ENCODE measurements at places on chromosomes 1 and 21. TPM values are rescaled to one million over a fixed set of nuclear protein-coding genes. Genes with fewer than 3 reads are reported as not detected.

DNA sequence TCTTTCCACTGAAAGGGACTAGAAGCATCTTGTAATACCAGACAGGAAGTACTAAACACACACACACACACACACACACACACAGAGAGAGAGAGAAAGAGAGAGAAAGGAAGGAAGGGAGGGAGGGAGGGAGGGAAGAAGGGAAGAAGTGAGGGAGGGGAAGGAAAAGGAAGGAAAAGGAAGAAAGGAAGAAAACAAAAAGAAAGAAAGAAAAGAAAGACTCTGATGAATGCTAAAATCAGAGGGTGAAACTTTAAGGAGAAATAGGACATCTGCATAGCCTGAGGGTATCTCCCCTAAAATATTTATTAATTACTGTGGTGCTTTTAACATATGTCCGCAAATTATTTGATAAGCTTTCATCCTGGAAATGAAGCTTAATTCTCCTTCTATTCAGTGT is 10.6 kb downstream of the TRIT1 start:
- DNase-seq = no peak

GRCh38 chr21:44938772-44939531 is 877 bp upstream of the SLX9 start:
- DNase-seq = no peak

DNA sequence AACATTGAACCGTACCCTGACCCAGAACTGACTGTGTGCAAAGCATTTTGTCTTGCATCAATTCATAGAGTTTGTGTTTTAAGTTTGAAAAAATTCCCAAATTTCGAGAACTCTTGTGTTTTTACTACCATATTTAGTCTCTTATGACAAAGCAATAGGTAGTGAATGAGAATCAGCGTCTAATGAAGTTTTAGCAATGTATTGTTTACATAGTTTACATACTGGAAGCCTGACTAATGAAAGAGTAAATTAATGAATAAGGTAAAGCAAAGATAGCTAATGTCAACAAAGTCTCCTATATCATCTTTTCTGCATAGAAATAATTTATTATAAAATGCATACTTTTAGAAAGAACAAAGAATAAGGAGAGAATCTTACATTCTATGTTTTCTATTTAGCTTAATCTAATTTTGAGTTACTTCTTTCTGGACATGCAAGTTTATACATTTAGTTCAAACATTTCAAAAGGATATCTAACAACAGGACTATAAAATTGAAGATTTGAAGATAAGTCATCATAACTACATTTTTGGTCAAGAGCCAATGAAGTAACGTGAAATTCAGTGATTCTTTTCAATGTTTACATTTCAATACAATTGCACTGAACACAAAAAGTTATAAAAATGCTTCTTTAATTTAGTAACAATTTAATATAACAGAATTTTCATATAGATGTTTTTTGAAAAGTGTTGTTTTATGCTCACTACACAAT is 1943.7 kb downstream of the NCAM2 start:
- no peak for DNase-seq

- DNase-seq = no peak
Measured at GRCh38 chr1:12387641-12388040, 157.8 kb downstream of the VPS13D start.

- no peak for DNase-seq
Measured at GRCh38 chr21:27565364-27565763, 598.5 kb upstream of the ADAMTS5 start.

DNA sequence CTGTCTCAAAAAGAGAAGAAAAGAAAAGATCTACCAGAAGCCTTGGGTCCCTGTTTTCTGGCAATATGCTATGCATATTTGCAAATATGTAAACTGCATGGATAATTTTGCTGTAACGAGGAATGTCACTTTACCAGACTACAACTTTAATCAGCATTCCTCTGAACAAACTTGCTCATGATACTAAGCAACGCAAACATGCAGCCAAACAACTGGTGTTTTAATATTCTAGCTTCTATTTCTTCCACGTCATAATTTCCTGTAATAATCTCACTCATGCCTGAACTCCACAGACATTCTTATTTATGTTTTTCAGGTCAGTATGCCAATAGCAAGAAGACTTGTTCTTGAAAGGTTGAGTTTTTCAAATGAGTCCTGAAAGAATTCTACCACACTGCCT is 114.1 kb downstream of the SIM2 start:
- DNase-seq = no peak

DNA sequence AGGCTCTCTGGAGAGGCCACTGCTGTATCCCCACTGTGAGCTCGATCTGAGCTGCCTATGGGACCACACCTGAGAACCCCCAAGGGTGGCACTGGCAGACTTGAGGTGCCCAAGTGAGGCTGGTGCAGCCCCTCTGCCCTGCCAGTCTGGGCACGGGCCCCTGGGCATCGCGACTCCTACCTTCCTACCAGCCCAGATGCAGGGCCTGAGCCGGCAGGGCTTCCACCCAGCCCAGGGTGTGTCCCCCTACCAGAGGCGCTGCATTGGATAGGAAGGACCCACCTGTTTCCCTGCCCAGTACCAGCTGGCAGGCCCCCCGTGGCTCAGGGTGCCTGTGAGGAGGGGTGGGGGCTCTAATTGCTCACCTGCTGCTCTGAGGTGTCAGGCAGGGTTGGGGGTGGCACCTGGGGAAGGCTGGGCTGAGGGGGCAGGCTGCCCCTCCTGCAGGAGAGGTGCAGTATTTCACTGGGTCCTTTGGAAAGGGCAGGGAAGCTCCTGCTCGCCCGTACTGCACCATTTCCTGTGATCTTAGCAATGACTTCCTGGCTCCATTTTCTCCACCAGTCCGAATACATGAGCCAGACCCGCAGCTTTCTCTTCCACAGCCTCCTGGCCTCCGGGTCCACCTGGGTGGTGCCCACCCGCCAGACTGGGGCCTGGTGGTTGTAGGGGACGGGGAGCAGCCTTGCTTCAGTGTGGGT is 11.8 kb downstream of the TP73 start:
- no peak for DNase-seq

DNA sequence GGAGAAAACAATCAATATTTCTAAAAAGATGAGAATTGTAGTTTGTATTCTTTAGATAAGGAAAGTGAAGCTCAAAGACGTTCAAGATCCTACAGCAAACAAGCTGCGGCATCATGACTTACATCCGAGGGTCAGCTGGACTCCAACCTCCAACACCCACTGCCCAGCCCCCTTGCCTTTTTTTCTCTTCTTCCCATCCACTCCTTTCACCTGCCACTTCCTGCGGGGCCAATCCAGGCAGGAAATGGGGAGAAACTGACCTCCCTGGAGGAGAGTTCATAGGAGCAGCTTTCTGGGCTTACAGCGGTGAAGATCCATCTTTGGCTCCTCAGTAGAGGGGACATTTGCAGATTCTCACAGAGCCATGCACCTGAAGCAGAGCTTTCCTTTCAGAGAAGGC is 361.5 kb downstream of the PTPRU start:
- no peak for DNase-seq

DNA sequence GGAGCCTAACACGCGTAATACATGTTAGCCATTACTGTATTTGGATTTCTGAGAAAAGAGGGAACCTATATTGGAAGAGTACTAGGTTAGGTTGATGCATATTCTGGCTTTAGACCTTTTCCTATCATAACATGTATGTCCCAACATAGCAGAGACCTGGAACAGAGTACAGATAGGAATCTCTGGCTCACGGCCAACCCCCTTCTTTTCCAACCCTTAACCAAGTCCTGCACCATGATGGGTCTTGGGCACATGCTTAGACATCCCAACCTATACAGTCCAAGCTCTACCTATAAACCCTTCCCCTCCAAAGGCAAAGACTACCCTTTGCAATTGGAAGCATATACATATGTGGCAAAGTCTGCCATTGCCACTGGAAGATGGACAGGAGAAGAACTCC is 227.9 kb downstream of the TM2D1 start:
- DNase-seq = no peak

GRCh38 chr1:163770265-163770664 is 448.5 kb downstream of the NUF2 start:
- DNase-seq = no peak

- no peak for DNase-seq
Measured at GRCh38 chr1:209777587-209777986, 6.8 kb downstream of the C1orf74 start.

DNA sequence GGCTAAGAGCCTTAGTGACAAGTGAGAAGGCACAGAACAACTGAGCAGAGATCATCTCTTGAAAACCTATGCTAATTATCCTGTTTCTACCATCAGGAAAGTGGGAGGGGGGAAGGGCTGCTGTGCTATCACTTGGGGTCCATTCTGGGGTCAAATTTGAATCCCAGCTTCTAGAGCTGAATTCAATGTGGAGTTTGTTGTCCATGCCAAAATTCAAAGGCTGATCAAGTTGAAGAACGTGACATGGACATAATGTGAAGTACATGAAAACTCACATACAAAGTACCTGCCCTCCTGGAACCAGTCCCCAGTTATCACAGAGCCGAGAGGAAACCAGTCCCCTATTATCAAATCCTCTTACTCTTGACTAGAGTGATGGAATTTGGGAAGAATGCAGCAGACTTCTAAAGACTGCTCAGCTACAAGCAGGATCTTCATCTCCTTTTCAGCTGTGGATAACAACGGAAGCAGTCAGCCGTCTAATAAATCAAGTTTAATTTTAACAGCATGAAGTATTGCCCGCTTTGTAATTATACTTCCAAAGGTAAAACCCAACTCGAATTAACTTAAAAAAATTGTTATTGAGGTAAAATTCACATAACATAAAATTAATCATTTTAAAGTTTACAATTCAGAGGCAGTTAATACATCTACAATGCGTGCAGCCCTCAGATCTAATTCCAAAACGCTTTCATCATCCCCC is 78.3 kb downstream of the SLC45A1 start:
- no peak for DNase-seq

The LCE1F gene
- not detected for total RNA-seq

The S100A7 gene
- not detected for total RNA-seq

The GJB5 gene
- not detected for total RNA-seq

The SPRR1B gene
- total RNA-seq = not detected

The BRDT gene
- not detected for total RNA-seq

The RNF186 gene
- total RNA-seq = not detected

The SYNC gene
- 87.3 TPM for total RNA-seq

The NEGR1 gene
- total RNA-seq = 42.8 TPM

The DUSP23 gene
- total RNA-seq = 549 TPM

The RPS6KA1 gene
- total RNA-seq = 9.6 TPM
